Type B pancreatic cell (in vitro differentiated cells): ENCODE measurements at places on chromosomes 12 and 14. TPM values are rescaled to one million over a fixed set of nuclear protein-coding genes. Genes with fewer than 3 reads are reported as not detected.

RNASE3 gene
- not detected in 2 replicates for total RNA-seq

CCDC196 gene
- total RNA-seq = not detected in 2 replicates

GPD1 gene
- 9.0 and 12.5 TPM in 2 replicates for total RNA-seq

DNA sequence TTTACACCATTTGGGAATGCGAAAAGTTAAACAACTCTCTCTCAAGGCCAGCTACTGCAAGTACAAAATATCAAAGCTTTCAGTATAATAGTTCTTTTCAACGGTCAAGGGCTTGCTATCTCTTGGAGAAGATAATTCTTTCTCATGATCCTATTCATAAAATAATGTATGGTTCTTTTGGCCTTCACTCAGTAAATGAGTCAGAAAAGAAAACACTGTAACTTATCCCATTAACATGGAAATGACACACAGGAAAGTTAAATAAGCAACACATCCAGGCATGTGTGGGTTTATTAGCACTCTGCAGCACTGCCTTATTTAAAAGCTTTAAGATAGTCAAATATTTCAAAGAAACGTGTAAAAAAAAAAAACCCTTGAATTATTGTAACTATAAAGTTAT lies 36.9 kb downstream of the ZFC3H1 start:
- H3K27me3 ChIP-seq = no peaks in the 10 kb centered on the region
- peaks cover 27% of the 10 kb centered on the region for H3K36me3 ChIP-seq

GRCh38 chr12:66087365-66087943 lies 43.1 kb downstream of the LLPH start:
- H3K4me3 ChIP-seq = no peak overlapping the region
- no peak overlapping the region for H3K27ac ChIP-seq
- DNase-seq = no peak
- peaks cover 4% of the 10 kb centered on the region for H3K27me3 ChIP-seq
- H3K4me1 ChIP-seq = peaks cover 10% of the 10 kb centered on the region

DNA sequence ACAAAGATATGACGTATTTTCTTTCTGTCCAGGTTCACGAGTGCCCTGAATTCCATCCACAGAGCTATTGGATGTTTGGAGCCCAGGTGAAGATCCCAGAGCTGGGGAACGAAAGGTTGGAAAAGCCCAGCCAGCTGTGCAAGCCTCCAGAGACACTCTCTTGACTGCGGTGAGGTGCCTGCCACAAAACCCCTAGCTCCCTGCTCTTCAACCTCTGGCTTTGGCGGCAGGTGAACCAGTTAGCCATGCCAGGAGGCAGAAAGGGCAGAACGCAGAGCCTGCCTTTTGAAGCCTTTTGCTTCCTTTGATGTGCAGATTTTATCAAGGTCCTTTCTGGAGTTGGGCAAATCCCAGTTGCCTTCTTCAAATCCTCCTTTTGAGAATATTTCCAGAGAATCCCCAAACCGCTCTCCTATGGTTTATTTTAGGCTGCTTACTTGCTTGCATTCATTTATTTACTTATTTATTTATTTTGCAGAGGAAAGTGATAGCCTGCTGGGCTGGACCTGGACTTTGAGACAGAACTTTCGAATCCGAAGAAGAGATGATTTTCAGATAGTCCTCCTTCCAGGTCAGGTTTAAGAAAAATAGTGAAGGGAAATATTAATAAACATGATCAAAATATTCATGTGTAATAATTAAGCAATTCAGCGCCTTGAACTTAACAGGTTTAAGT lies 411.2 kb upstream of the TBX3 start:
- H3K36me3 ChIP-seq = no peaks in the 10 kb centered on the region
- peaks cover 6% of the 10 kb centered on the region for H3K27me3 ChIP-seq
- H3K4me3 ChIP-seq = no peak overlapping the region

GRCh38 chr12:20653871-20654270 lies 41.3 kb upstream of the SLCO1C1 start:
- H3K27ac ChIP-seq = no peak overlapping the region
- H3K36me3 ChIP-seq = peaks cover 21% of the 10 kb centered on the region
- no peak overlapping the region for H3K4me3 ChIP-seq
- no peaks in the 10 kb centered on the region for H3K4me1 ChIP-seq
- no peak for DNase-seq
- H3K27me3 ChIP-seq = no peaks in the 10 kb centered on the region
